ENCODE measurements at places on chromosomes 5 and 9. TPM values are rescaled to one million over a fixed set of nuclear protein-coding genes. Genes with fewer than 3 reads are reported as not detected.
A peak's percentile ranks its signal among the peaks of the same experiment; 100 is the strongest.

- DNase-seq: no peak
These were observed 24.4 kb downstream of the CATSPER3 start for GRCh38 chr5:134992148-134992547.

DNA sequence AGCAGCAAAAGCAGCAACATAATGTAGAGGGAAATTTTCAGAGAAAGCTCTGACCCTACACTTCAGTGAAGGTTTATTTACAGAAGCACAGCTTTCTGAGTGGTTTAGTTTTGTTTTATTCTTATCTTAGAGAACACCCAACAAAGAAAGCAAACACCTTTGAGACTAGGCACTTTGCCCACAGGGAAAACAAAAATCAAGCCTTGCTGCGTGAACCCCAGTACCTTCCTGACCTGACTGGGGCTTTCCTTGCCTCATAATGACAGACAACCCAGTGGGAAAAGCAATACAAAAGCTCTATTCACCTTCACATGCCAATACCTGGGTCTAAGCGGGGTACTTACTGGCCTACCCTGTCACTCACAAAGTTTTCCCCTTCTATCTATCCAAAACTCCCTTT lies 189.8 kb downstream of the HINT1 start:
- DNase-seq: no peak

DNA sequence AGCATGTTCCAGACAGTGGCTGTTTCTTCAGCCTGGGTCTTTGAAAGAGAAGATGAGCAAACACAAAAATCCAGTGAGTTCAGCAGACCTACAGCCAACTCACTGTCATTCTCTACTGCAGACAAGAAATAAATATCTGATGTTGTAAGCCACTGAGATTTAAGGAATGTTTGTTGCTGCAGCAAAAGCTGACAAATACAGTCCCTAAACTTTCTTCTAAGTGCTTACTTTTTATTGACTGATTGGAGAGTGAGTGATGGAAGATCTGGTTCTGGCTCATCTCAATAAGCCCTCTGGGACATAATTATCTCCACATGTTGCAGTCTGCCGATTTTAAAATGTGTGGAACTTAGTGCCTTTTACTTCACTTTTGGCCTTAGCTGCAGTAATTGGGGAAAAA lies 69.9 kb upstream of the LMNB1 start:
- DNase-seq: no peak

DNA sequence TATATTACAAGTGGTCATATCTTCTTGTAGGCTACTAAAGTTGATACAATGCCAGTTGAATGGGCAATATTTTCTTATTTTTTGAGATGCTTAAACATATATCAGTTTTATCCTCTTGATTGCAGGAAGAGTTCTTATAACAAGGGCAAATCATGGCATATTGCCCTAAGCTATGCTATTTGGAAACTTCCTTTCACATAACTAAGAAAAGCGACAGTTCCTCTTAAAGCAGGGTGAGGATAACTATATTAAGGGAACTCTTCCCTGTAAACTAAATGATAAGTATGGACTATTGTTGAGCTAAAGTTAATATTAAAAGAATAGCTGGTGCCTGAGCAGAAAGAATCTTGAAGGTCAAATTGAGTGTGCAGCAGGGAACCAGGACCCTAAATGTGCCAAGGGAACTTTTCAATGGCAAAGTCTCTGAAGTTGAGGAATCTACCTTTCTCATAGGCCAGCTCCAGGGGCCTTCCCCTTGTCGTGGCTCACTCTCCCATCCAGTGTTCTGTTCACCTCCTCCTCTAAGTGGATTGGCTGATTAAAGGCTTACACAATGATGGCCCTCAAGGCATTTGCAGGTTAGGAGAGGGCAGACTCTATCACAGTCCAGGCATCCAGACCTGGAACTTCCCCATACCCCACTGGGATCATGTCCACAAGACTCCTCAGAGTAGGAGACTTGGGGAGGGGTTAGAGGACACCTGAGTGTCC lies 26.8 kb downstream of the FYB1 start:
- no peak for DNase-seq

DNA sequence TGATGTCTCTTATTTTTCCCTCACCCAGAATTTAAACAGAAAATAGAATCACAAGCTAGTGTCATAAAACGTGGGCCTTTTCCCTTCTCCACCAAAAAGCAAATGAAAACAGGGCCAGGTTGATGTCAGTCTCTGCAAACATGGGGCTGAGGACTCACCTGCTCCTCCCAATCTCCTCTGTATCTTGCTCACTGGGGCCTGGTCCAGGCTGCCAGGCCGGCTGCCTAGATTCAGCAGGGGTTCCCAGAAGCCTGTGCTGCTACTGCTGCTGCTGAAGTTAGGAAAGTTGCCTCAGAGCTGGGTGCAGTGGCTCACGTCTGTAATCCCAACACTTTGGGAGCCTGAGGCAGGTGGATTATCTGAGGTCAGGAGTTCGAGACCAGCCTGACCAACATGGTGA lies 84.3 kb downstream of the PCDH1 start:
- DNase-seq: no peak

- no peak for DNase-seq
These were observed 99.8 kb upstream of the KLF9 start for GRCh38 chr9:70514273-70514672.

- no peak for DNase-seq
These were observed 125.9 kb upstream of the MYO10 start for GRCh38 chr5:17061973-17062470.

GRCh38 chr5:159478950-159479349 lies 148.7 kb upstream of the IL12B start:
- DNase-seq: no peak

DNA sequence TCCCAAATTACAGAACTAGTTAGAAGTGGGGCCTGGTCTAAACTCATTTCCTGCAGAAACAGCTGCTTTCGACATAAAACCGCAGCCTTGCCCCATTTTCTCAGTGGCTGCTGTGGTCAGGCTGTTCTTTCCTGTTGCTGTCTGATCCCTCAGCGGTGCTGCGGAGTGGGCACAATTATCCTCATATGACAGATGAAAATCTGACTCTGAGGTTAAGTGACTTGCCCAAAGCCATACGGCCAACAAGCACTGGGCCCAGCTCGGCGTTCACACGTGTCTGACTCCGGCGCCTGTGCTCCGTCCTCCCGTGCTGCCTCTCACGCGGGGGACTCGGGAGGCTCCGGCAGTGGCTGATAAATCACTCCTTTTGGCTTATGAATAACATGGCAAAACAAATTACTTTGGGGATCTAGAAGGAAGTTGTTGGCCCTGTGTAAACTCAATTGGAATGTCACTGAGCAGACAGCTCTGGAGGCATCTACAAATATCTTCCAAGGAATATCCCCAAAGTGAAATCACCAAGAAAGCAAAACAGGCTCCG lies 142.6 kb upstream of the LMX1B start:
- no peak for DNase-seq

GRCh38 chr9:2621722-2622460 lies at the start of gene VLDLR:
VLDLR (plus strand) TSS chr9:2621787; CDS start chr9:2622190, 403 bp downstream.
- DNase-seq: no peak

DNA sequence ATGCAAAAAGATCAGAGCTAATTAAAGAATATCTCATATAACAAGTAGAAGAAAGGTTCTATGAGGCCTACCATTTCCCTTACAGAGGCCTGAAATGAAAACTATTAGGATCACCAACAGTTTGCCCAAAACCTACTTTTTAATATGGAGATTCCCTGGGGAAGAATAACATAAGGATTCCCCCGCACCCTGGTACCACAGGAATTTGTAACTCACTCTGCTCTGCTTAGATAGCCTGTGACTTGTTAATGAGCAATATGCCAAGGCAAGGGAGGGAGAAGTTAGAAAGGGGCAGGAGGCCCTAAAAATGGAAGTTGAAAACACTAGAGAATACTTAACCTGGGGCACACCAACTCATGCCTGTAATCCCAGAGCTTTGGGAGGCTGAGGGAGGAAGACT lies 107.0 kb downstream of the CDH6 start:
- no peak for DNase-seq

DNA sequence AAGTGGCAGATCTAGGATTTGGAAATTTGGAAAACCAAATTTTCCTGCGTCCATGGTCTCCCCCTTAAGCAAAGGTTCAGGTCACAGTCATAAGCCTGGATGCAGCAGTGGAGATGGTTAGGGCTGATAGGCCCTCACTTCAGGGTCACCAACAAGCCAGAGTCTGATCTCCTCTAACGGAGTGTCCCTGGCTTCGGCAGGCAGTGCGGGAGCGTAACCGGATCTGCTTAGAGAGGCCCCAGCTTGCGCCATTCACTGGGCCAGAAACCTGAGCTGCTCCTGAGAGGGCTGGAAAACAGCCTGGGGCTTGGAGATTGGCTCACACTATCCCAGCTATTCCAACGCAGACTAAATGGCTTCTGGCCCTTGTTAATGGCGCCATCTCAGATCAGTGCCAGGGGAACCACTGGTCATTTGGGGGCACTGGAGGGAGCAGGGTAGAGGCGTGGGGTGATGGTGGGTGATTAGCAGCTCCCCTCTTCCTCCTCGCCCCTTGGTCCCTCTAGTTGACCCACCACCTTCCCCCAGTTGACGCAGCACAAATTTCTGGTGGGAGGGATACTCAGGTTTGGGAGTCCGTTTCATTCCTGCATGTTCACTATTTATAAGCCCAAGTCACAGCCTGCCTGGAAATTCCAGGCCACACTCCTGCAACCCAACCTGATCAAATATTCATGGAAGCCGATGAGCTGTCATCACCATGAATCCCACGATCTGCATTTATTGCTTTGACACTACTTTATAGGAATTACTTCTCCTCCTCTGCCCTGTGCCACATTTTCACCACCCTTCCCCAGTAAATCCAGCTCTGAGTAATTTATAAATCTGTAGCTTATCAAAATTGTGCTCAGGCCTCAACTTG lies 134.6 kb upstream of the CPEB4 start:
- peak; percentile 82 for DNase-seq

DNA sequence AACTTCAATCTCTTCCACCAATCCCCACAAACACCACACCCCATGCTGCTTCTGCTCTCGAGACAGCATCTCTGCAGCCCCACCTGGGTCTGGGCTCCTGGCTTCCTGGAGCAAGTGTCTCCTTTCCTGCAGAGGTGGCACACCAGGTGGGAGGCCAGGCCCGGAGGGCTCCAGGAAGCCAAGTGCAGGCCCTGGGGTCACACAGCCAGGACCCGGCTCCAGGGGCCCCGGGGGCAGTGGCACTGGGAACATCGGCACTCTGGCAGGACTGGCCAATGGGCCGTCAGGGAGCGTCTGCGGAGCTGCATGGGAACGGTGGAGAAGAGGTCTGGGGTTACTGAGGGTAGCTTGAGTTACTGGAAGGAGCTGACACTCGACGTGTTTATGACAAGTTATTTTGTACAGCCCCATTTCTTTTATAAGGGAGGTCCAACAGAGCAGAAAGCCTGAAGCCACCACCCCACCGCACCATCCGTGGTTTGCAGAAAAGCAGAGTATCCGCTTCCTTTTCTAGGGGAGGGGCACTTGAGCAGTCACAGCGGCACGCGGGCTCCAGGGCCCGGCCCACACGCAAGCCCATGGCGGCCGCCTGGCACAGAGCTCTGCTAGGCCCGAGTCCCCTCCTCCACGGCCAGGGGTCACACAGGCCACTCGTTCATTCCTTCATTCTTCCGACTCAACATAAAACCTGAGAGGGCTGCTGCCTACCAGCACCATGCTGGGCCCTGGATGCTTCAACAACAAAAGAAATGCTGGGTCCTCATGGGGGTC lies 14.6 kb upstream of the INPP5E start:
- no peak for DNase-seq

- DNase-seq: no peak
These were observed 13.9 kb upstream of the LPCAT1 start for GRCh38 chr5:1537603-1538154.

DNA sequence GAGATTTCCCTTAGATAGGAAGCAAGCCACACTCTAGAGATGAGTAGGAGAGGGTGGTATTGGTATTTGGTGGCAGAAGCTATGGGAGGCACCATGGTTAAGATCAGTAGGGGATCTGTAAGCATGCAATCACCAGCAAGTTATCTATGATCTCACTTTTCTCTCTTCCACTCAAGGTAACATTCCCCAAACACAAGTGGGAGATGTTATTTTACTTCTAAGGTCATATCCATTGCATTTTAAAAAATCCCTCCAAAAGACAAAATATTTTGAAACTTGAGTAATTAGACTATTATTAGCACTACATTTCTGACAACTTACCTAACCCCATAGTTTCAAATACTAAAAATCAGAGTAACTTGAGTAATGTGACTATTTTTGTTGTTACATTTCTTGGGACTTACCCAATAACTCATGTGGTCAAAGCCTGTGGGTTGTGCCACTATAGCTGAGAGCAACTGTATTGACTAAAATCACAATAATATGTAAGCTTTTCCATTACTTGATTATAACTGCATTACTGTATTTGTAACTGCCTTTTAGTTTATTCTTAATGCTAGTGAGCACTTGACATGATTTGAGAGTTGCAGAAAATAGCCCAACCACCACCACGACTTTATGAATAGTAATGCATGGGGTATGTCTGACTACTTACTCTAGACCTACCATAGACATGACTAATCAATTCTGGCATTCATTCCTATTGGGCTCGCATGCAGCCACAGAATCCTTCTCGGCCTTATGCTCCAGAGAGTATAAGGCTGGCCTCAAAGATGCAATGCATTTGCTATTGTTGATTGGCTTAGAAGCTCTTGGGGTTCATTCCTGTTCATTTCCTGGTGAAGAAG lies 264.7 kb downstream of the TRIM32 start:
- no peak for DNase-seq

DNA sequence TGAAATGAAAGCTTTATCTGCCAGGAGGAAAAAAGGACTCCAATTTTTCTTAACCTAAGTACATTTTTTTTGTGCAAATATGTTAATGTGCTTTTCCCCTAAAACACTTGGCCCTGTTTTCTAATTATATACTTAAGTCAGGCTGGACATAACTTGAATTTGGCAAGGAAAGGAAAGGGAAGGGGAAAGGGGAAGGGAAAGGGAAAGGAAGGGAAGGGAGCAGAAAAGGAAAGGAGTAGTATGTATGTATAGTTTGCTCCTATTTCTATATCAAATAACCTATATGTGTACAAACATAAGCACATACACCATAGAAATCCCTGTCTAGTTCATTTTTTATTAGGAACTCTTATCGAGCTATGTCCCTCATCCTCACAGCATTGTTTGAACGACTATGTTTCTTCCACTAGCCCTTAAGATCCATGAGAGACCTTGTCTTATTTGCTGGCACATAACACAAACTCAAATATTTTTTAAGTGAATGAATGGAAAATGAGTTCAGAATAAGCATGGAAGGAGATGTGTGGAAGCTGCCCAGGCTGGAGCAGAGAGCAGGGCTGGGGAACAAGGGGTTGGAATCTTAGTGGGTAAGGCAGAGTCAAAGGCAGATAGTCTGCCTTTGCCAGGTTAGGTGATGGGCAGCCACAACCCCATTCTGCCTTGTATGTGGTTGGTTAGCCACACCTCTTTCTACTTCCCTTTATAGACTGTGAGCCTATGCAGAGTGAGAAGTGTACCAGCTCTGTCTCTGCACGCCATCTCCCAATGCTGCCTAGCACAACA lies 70.0 kb downstream of the KLHL3 start:
- DNase-seq: no peak

GRCh38 chr9:70352356-70352755 lies 62.1 kb downstream of the KLF9 start:
- DNase-seq: no peak

- DNase-seq: no peak
These were observed 107.7 kb upstream of the CDKN2B start for GRCh38 chr9:22116758-22117157.

The TRAF1 gene
- 0.44 TPM for total RNA-seq

The PCDHA8 gene
- 0.07 TPM for total RNA-seq
